ENCODE measurements at places on chromosomes 5 and 9. TPM values are rescaled to one million over a fixed set of nuclear protein-coding genes. Genes with fewer than 3 reads are reported as not detected.

- no peak for DNase-seq
Measured at GRCh38 chr5:88555674-88556073, 287.0 kb upstream of the TMEM161B start.

- no peak for DNase-seq
Measured at GRCh38 chr5:113448252-113448651, 13.5 kb upstream of the TSSK1B start.

DNA sequence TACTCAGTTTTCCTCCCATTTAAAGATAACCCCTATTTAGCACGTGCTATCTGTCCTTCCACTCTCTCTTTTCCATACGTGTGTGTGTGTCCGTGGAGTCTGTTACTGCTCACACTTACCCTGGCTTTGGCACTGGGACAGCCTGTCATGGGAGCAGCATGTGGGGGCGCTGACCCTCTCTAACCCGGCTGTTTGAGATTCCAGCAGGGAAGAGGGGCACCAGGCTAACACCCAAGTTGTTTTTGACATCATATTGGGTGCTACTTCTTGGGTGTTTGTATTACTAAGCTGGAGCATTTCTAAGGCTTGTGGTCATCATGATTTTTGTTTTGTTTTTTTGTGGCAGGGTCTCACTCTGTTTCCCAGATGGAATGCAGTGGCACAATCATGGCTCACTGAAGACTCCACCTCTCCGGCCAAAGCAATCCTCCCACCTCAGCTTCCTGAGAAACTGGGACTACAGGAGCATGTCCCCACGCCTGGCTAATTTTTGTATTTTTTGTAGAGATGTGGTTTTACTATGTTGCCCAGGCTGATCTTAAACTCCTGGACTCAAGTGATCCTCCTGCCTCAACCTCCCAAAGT is 56.9 kb upstream of the SIMC1 start:
- no peak for DNase-seq

- DNase-seq = no peak
Measured at GRCh38 chr9:90909747-90910283, 108.2 kb downstream of the SYK start.

OBP2A gene
- total RNA-seq = not detected

F2RL2 gene
- total RNA-seq = not detected

BHMT2 gene
- not detected for total RNA-seq
